KBM-7 (cell line): ENCODE measurements at places on chromosomes 3 and 15.

DNA sequence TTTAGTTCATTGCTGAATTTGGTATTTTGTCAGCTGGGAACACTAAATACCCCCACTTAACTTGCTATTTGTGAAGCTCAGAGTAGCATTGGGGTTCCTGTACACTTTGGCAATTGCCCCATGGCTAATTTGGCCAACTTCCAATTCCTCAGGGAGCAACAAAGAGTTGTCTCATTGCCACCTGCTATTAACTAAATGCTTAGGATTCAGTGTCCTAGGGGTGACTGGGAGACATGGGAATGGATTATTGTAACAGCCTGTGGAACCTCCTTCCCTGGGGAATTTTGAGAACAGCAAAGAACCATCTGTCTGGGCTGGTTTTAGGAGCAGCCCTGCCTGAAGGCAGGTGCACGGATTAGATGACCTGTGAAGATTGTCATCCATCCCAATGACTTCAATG is 437.4 kb upstream of the TPRG1 start:
- no peak for DNase-seq

DNA sequence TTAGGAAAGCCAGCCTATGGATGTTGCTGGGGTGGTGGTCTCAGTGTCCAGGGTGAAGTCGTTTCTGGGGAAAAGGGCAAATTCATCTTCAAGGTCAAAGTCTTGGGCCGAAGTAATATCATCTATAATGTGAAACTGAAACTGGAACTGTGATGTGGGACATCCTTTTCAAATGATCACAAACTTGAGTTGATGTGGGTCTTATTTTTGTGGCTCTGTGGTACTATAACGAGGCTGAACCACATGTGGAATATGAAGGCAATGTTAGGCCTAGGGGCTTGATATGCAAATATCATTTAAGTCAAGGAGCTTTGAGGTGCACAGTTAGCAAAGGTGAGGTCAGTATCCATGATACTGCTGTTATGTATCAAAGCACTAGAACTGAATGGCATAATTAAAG is 1.5 kb upstream of the CD200R1L start:
- no peak for DNase-seq

DNA sequence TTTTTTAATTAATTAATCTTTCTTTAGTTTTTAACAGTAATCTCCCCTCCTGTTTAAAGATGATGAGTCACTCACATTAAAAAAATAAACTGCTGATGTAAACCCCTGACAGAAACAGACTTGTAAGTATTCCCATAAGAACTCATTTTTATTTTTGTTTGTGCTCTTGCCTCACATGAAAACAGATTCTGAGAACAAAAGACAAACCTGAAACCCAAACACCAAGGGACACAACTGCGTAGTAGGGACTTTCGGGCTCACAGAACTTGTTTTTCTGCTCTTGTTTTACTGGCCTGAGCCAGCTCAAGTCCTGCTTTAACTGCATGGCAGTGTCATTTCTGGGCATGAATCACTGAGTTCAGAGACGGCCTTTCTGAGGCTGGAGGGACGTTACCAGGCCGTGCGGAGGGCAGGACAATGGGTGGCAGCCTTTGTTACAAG is 600.8 kb downstream of the FOXP1 start:
- no peak for DNase-seq

DNA sequence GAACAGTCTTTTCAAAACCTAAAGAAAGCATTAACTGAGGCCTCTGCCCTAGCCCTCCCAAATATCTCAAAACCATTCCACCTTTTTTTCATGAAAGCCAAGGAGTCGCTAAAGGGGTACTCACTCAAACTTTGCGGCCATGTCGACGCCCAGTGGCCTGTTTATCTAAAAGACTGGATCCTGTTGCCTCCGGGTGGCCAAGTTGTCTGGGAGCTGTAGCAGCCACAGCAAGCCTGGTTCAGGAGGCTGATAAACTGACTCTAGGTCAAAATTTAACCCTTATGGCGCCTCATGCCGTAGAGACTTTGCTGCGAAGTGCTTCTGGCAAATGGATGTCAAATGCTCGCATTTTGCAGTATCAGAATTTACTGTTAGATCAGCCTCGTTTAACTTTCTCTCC is 39.5 kb downstream of the ZBTB11 start:
- DNase-seq = no peak

- DNase-seq = no peak
These were observed 4.2 kb downstream of the TRA2B start for GRCh38 chr3:185933374-185934173.
